Esophagus squamous epithelium (tissue), 5 donors: ENCODE measurements at places on chromosomes 2 and 18. TPM values are rescaled to one million over a fixed set of nuclear protein-coding genes. Genes with fewer than 3 reads are reported as not detected.

C2orf15 gene
- 0.49 TPM for total RNA-seq

- H3K27ac ChIP-seq = no peak overlapping the region
- peaks cover 13% of the 10 kb centered on the region for H3K27me3 ChIP-seq
- H3K36me3 ChIP-seq = no peaks in the 10 kb centered on the region
These were observed 147.7 kb upstream of the DPP10 start for GRCh38 chr2:114294741-114295140.

APLF gene
- total RNA-seq = 4.5 TPM

DNA sequence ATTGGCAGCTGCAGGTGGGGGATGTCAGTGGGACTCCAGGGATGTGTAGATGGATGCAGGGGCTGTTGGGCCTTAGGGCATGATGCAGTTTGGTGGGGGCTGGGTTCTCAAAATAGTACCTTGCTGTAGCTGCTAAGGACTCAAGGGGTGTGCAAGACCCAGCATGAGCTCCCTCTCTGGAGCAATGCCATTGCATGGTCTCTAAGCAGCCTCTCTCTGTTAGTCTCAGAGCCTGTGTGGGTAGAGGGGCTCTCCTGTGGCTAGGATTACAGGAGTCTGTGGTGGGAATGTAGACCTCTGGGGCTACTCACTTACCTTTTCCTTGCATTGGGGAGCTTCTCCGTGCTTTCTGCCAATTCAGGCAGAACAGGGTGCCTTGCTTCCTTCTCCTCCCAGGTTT lies 228.9 kb downstream of the LPIN1 start:
- H3K27me3 ChIP-seq = no peaks in the 10 kb centered on the region
- no peaks in the 10 kb centered on the region for H3K36me3 ChIP-seq
- no peak overlapping the region for H3K27ac ChIP-seq

GRCh38 chr2:12131975-12132374 lies 385.5 kb downstream of the LPIN1 start:
- no peaks in the 10 kb centered on the region for H3K36me3 ChIP-seq
- H3K27me3 ChIP-seq = no peaks in the 10 kb centered on the region
- no peaks in the 10 kb centered on the region for H3K4me1 ChIP-seq
- no peak overlapping the region for H3K27ac ChIP-seq
- DNase-seq = no peak
- no peak overlapping the region for H3K4me3 ChIP-seq

RFX8 gene
- not detected for total RNA-seq

SDC1 gene
- 757 TPM for total RNA-seq

DNA sequence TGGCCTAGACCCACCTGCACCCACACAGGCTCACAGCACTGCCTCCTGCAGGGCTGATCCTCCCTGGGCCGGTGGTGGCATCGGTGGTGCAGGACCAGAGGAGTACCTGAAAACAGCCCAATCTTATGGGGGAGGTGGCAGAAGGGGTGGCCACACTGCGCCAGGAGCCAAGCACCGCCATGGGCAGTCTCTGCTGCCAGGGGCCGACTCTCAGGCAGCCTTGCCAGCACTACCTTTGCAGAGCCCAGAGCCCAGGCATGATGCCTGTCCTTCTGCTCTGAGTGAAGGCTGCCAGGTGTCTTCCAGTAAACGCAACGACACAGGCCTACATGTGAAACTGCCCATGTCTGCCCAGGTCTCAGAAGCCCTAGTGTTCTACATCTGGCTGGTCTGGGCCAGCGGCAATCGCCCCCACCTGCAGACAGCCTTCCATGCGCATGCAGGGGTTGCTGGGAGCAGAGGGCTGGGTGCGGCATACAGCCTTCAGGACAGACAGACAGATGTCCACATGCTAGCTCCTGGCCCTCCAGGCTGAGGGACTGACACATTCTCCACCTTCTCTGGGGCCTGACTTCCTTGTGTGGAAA lies 6.8 kb downstream of the HS6ST1 start:
- no peak overlapping the region for H3K4me3 ChIP-seq
- no peaks in the 10 kb centered on the region for H3K36me3 ChIP-seq
- no peak overlapping the region for H3K27ac ChIP-seq
- DNase-seq = no peak

XDH gene
- 44.0 TPM for total RNA-seq

GRCh38 chr18:46531482-46531881 lies 125.5 kb downstream of the LOXHD1 start:
- no peaks in the 10 kb centered on the region for H3K27me3 ChIP-seq
- no peak overlapping the region for H3K4me3 ChIP-seq
- H3K4me1 ChIP-seq = no peaks in the 10 kb centered on the region
- H3K36me3 ChIP-seq = no peaks in the 10 kb centered on the region

COL3A1 gene
- total RNA-seq = 119 TPM

FTCDNL1 gene
- total RNA-seq = 1.5 TPM

SOS1 gene
- 38.7 TPM for total RNA-seq

DNA sequence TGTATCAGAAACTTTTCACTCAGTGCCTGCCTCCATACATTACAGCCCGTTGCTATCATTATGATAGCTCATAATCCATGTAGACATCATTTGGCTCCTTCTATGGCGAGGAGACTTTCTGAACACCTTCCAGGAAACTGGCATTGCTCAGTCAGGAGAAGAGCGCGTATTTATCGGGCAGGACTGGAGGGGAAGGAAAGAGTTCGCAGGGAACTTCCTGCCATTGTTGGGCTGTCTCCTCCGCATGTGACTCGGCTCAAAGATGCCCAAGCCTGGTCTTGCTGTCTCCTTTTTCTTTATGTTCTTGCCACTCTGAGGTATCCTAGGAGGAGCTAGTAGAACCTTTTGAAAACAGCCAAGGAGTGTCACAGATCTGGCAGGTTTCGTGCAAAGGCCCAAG lies 156.8 kb downstream of the CTIF start:
- H3K27ac ChIP-seq = no peak overlapping the region
- no peak overlapping the region for H3K4me3 ChIP-seq
- no peaks in the 10 kb centered on the region for H3K27me3 ChIP-seq
- H3K4me1 ChIP-seq = no peaks in the 10 kb centered on the region
- peaks cover 9% of the 10 kb centered on the region for H3K36me3 ChIP-seq

DNA sequence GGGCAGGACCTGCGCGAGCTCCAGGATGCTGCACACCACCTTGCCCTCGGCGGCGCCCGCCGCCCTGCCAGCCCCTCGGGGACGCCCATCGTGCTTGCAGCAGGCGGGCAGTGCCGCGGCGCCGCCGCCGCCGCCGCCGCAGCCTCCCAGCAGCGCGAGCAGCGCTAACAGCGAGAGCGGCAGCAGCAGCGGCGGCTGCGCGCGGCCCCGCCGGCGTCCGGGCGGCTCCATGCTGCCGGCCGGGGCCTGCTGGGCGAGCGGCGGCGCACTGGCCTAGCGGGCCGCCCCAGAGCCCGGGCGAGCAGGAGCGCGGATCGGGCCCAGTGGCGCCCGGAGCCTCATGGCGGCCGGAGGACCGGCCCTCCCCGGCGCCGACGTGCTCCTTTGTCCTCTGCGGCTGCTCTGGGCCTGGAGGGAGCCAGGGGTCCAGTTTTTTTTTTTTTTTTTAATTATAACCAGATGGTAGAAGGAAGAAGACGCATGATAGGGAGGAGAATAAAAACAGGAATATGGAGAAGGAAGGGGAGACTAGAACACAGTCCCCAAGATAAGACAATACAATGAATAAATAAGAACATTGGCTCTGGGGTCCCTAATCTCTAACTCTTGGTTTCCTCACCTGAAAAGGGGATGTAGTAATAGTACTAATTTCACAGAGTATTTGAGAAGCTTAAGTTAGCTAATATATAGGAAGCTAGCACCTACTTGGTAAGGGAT lies 17.1 kb upstream of the ANKRD62 start:
- no peak overlapping the region for H3K27ac ChIP-seq
- DNase-seq = no peak
- H3K36me3 ChIP-seq = no peaks in the 10 kb centered on the region
- no peaks in the 10 kb centered on the region for H3K27me3 ChIP-seq
- no peaks in the 10 kb centered on the region for H3K4me1 ChIP-seq

NEURL3 gene
- total RNA-seq = not detected

DNA sequence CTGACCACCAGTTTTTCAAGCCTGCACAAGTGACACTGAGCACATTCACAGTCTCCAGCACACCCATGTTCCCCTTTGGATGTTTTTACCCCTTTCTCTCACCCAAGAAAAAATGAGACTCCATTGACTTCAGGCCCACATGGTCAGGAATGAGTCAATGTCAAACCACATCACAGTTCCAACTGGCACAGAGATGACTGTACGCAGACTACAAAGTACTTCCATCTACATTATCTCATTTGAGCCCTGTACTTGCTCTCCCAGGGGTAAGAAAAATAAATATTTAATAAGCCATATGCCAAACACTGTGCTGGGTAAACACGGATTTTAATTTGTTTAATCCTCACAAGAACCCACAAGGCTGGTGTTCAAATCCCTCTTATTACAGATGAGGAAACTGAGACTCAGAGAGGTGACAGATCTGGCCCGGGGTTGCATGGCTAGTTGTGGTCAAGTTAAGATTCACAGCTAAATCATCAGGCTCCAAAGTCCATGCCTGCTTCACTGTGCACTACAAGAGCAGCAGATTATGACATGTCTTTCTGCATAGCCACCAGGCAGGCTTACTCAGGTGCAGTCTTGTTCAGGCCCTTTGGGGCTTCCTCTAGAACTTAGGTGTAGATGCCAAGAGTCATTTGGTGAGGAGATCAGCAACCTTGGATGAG lies 106.1 kb downstream of the TXNL1 start:
- no peaks in the 10 kb centered on the region for H3K4me1 ChIP-seq
- no peaks in the 10 kb centered on the region for H3K27me3 ChIP-seq
- DNase-seq = no peak
- no peak overlapping the region for H3K27ac ChIP-seq
- H3K4me3 ChIP-seq = no peak overlapping the region

OBSL1 gene
- 7.0 TPM for total RNA-seq

GRCh38 chr2:193357508-193357907 lies 1162.8 kb upstream of the TMEFF2 start:
- H3K27me3 ChIP-seq = no peaks in the 10 kb centered on the region
- no peaks in the 10 kb centered on the region for H3K4me1 ChIP-seq
- no peak overlapping the region for H3K4me3 ChIP-seq
- H3K36me3 ChIP-seq = no peaks in the 10 kb centered on the region
- no peak overlapping the region for H3K27ac ChIP-seq

GRCh38 chr2:237207646-237208045 lies 122.0 kb downstream of the COPS8 start:
- peaks cover 5% of the 10 kb centered on the region for H3K4me1 ChIP-seq
- H3K27me3 ChIP-seq = no peaks in the 10 kb centered on the region
- no peak for DNase-seq
- no peaks in the 10 kb centered on the region for H3K36me3 ChIP-seq

DNA sequence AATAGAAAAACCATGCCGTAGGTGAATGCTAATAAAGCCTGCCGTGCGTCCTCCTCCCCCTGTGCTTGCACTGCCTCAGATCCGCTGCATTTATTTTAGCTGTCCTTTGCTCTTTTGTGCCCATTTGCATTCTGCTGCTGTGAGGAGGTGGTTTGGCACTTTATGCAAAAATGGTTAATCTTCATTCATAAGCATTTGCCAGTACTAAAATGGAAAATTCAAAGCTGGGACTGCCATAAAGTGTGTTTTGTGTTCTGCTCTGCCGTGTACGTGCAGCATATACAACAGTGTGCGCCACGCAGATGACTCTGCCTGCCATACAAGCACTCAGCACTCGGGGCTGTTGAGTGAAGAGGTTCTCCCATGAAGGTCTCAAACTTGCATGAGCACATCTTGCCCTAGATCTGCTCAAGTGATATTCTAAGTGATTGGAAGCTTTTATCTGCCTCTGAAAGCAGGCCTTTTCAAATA lies 73.6 kb downstream of the SPATS2L start:
- no peak overlapping the region for H3K4me3 ChIP-seq
- no peak for DNase-seq
- peak overlapping the region; percentile 17 for H3K27ac ChIP-seq
- peaks cover 4% of the 10 kb centered on the region for H3K4me1 ChIP-seq
- no peaks in the 10 kb centered on the region for H3K27me3 ChIP-seq

HOXD4 gene
- total RNA-seq = 2.5 TPM

DNA sequence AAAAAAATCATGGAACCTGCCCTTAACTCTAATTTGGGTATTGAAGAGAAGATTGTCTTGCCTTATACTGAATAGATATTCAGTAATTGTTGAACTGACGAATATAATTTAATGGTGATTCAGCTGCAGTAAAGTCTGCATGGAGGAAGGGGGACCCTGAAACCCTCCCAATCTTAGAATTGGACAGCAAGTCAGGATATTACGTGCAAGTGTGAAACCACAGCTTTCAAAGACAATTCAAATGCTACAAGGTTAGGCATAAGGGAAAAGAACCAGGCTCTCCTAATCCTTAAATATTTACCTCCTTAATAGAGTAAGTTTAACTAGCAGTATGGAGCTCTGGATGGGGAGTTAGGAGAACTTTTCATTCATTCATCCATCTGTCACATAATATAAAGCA lies 226.9 kb upstream of the TNP1 start:
- DNase-seq = no peak
- no peaks in the 10 kb centered on the region for H3K36me3 ChIP-seq
- no peaks in the 10 kb centered on the region for H3K27me3 ChIP-seq
- H3K4me1 ChIP-seq = no peaks in the 10 kb centered on the region
- H3K27ac ChIP-seq = no peak overlapping the region

- H3K27ac ChIP-seq = no peak overlapping the region
- H3K36me3 ChIP-seq = no peaks in the 10 kb centered on the region
- H3K4me1 ChIP-seq = no peaks in the 10 kb centered on the region
These were observed 15.0 kb upstream of the ZNF407 start for GRCh38 chr18:74582642-74583041.

KLHL30 gene
- not detected for total RNA-seq

GRCh38 chr18:68181956-68182355 lies 533.0 kb downstream of the TMX3 start:
- no peak for DNase-seq
- no peaks in the 10 kb centered on the region for H3K36me3 ChIP-seq
- H3K27me3 ChIP-seq = no peaks in the 10 kb centered on the region
- no peak overlapping the region for H3K27ac ChIP-seq
- no peaks in the 10 kb centered on the region for H3K4me1 ChIP-seq

DNA sequence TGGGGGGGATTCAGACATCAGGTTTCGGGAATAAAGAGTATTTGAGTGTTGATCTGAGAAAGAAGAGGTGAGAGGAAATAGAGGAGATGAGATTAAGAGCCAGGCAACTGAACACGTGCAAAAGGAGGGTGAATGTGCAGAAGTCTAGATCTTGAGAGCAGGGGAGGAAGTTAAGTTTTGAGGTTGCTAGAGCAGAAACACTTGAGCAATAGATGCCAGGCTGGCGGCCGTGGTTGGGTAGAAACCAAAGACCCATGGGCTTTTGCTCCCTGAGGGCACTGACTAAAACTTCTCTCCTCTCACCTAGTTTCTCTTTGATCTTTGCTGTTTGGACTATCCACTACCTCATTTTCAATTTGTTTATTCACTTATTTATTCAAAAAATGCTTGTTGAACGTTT lies 116.0 kb downstream of the CDC42EP3 start:
- no peaks in the 10 kb centered on the region for H3K36me3 ChIP-seq
- no peaks in the 10 kb centered on the region for H3K27me3 ChIP-seq
- no peak overlapping the region for H3K4me3 ChIP-seq
- no peaks in the 10 kb centered on the region for H3K4me1 ChIP-seq
- H3K27ac ChIP-seq = no peak overlapping the region

CAVIN2 gene
- 12.8 TPM for total RNA-seq

MARCHF4 gene
- total RNA-seq = not detected
